ENCODE measurements at places on chromosomes 6 and 20.

- DNase-seq: no peak
Observed at GRCh38 chr20:57748601-57749130, 38.9 kb upstream of the PMEPA1 start.

DNA sequence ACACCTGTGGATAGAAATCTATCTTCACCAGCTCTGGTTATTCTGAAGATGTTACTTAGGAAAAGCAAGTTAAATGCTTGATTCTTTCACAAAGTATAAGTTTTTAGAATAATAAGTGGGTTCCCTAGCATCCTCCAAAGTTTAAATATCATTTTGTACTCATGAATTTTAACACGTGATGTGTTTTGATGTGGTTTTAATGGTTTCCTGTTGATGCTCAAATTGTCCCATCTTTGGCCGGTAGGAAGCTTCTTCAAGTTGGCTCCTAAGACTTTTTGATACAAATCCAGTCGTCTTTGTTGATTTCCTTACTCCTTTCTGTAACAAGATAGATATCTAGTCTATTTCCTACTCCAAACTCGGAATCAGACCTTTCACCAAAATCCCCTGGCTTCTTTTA is 94.5 kb upstream of the STXBP5 start:
- no peak for DNase-seq

GRCh38 chr6:37501632-37502491 is 2.2 kb upstream of the CCDC167 start:
- DNase-seq: no peak

DNA sequence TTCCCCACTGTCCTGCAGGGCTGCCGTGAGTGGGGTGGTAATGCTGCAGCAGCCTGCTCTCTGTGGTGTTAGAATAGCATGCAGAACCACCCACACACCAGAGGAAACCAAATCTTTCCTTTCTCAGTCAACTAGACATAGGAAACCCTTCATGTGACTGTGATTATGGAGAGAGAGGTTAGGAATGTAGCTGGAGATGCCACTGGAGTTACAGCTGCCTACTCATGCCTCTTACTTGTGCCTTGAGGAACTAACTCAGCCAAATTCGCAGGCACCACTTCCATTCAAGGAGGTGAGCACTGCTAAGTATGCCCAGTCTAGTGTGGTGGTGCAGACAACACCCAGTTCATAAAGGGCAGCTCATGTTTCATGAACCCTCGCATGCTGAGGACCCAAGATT is 27.4 kb downstream of the MUC22 start:
- DNase-seq: no peak

DNA sequence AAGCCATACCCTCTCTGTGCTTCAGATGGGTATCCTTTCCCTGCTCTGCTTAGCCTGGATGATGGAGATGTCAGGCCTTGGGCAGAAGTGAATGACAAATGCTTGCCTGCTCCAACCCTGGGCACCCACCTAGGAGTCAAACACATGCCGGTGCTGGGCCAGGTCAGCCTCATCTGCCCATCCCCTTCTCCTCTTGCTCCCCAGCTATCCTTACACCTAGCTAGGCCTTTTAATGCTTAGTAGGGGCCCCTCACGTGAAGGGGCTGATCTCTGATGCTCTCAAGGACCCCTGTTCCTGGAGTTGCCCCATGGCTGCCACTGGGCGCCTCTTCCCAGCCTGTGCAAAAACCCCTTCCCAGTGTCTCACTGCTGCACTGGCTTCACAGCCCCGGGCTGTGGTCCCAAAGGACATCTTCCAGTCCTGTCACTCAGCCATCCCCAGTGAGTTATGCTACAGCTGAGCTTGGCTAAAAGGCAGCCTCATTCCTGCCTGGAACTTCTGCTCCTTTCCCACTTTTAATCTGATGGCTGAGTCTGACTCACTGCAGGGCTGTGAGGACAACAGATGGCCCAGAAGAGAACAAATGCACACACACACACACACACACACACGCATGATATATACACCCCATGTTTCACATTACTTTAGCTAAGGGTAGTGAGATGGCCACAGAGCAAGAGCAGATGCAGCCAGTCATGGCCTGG is 12.8 kb upstream of the SDCBP2 start:
- no peak for DNase-seq

- no peak for DNase-seq
Observed at GRCh38 chr6:107652526-107653182, 162.7 kb downstream of the SOBP start.

GRCh38 chr6:20998748-20999448 is 464.6 kb downstream of the CDKAL1 start:
- no peak for DNase-seq

DNA sequence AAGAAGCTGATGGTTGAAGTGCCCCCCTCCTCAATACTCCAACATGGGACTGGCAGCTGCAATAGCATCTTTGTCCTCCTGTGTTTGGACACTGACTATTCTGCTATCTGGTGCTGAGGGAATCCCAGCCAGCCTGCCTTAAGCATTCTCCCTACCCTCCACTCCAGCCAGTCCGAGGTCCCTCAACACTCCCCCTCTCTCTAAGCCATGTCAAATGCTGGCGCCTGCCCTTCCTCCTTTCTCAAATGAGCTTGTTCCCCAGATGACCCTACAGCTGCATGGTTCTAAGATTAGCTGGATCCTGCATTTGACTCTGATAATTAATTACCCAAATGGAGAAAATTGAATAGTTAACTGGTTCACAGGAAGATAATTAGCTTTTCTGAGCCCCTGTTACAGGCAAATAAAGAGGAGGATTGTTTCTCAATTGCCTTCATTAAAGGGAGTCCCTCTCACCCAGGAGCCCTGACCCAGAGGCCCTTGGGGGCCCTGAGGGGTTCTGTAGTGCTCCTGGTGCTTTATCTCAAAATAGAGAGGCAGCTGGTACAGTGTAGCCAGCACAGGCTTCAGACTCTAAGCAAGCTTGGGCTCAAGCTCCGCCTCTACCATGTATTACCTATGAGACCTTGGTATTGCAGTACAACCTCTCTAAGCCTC is 37.9 kb upstream of the CHD6 start:
- DNase-seq: no peak

DNA sequence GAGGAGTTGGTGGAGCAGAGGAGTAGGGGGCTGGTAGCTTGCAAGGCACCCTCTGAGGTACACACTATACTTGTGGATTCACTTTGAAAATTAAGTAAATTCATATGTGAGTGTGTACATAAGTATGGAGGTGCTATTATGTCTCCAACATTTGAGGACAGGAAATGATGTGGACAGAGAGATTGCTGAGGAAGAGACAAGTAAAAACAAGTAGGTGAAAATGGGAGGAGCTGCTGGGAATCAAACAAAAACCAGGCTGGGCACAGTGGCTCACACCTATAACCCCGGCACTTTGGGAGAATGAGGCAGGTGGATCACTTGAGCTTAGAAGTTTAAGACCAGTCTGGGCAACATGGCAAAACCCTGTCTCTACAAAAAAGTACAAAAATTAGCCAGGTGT is 69.2 kb upstream of the LYRM2 start:
- DNase-seq: no peak

GRCh38 chr6:96302991-96303390 is 218.6 kb upstream of the UFL1 start:
- no peak for DNase-seq

- no peak for DNase-seq
Observed at GRCh38 chr20:60447703-60448102, 489.5 kb downstream of the CDH26 start.

DNA sequence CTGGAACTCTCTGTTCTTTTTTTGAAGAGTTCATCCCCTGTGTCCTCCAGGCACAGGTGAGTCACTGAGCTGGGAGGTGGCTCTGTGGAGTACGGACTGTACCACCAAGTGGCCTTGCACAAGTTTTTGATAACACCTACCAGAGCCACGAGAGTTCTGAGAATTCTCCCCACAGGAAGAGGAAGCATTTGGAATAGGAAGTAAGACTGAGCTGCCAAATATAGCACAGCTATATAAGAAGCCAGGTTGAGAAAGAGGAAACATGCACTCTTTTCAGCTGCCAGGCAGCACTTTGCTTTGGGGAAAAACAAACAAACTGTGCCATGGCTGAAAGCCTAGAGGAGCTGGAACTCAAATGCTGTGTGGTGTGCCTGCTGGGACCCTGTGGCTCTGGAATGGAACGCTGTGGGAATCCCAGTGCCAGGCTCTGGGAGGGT is 70.8 kb upstream of the RIPOR2 start:
- peak; percentile 63 for DNase-seq

DNA sequence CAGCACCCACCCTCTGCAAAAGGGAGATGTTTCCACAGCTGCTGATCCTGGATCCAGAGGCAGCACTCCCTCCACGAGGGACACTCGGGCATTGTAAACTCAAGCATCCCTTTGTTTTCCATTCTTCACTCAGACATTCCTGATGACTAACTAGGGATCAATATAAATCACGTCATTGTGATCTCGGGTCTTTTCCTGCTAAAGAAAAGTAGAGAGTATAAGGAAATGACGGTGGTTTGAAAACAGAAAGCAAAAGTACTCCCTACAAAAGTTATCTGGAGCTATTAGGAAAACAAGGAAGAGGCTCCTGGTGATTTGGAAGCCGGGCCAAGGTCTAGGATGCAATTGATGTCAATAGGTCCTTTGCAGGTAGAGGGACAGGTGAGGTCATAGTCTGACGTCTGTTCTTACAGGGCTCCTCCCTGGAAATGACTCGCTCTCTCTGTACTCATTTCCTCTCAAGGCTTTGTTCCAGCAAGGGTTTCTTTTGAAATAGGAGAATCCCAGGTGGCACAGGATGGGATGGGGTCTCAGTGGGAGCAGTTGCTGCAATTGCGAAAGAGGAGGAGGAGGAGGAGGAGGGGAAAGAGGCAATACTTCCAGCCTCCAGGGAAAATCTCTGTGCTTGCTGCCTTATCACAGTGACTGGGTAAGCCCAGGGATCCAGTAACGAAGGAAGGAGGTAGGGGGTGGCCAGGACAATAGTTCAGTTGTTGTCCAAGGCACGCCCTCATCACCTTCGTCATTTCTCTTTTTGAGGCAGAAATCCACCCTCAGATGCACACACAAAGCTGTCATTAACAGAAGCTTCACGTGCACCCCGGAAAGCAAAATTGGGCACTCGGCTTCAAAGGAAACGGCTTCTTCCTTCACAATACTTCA is 222.8 kb downstream of the LY86 start:
- peak; percentile 76 for DNase-seq

DNA sequence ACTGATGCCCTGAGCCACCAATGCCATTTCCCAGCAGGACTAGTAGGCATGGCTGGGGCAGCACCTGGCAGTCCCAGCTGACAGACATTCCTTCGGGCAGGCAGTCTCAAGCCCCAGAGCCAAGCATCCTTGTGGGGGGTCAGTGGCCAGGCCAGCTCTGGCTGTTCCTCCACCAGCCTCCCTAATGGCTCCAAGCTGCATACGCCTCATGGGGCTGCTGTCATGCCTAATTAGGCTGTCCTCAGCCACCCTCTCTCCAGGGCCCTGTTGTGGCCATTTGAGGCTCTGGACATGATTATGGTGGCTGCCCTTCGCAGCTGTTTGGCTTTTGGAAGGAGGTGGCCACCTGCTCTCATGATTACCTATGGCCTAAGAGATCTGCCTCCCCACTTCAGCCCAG is 79.4 kb downstream of the DLGAP4 start:
- no peak for DNase-seq

DNA sequence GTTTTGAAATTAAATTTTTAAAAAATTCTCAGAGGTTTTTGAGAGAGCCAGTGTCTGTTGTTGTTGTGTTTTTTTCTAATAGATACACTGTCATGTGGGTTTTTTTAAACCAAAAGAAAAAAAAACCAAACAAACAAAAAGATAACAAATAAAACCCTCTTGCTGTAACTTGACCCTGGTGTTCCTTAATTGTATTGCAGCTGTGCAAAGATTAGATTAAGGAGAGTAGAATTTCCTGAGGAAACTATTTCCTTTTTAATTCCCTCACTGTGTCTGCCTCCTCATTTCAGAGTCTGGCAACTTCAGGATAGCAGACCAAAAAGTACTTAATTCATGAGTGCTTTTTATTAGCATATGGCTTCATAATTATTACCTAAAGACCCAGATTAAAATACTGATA is 281.9 kb downstream of the EPM2A start:
- DNase-seq: no peak

GRCh38 chr20:20010639-20011500 is 6.3 kb upstream of the NAA20 start:
- DNase-seq: no peak

DNA sequence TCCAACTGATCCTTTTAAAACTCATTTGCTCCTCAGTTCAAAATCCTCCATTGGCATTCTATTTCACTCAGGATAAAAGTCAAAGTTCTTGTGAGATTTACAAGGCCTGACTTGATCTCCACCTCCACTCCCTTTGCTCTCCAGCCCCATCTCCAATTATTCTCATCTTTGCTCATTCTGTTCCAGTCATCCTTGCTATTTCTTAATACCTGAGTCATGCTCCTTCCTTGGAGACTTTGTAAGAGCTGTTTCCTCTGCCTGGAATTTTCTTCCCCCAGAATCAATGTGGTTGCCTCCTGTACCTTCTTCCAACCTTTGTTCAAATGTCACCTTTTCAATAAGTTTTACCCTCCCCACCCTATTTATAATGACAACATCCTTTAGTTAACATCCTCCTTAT is 373.5 kb downstream of the HTR1B start:
- no peak for DNase-seq

- DNase-seq: no peak
Observed at GRCh38 chr20:47713878-47714450, 71.3 kb downstream of the SULF2 start.

DNA sequence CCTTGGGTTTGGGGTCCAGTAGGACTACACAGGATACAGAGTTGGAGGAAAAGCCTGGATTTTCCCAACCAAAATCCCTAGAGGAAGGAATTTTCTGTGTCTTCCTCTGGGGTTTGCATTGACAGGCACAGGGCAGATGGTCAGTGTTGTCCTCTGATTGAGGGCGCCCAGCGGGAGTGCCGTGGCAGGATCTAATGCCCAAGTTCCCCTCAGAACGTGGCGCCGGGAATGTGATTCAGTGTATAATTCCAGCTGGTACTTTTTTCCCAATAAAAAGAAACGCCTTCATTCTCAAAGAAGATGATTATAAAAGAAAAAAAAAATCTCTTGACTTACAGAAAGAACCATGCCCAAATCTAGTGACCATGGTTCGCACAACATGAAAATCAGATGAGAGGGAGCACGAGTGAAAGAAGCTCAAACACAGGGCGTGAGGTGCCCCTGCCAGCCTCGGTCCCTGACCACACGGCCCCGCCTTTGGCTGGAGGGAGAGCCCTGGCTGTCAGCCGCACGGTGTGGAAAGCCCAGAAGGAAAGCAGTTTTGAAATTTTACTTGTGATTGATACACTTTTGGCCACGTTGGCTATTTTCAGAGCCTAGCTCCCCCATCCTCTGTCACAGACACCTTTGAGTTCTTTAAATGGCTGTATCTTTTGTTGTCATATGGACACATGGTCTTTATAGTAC is 31.6 kb downstream of the VEGFA start:
- DNase-seq: no peak

DNA sequence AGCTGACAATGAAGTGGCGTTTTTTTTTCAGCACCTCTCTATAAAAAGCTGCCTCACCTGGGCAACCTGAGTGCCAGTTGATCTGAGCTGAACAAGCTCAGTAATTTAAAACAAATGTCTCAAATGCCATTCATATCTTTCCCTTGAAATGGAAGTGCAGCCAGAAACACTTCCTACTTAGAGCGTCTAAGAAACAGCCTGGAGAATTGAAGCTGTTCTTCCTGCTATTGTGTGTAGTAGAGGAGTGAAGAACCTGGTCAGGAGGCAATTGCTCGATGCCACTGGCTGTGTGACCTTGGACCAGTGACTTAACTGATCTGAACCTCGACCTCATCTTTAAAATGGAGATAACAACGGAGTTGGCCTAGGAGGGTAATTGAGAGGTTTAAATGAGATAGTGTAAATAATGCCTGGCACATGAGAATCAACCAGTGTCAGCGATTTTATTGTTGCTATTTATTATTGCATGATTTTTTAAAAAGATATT is 95.4 kb upstream of the FOXQ1 start:
- DNase-seq: no peak

- DNase-seq: no peak
Observed at GRCh38 chr6:109456111-109456583, 575 bp upstream of the MICAL1 start.
